ENCODE measurements at places on chromosomes 1 and 21.

DNA sequence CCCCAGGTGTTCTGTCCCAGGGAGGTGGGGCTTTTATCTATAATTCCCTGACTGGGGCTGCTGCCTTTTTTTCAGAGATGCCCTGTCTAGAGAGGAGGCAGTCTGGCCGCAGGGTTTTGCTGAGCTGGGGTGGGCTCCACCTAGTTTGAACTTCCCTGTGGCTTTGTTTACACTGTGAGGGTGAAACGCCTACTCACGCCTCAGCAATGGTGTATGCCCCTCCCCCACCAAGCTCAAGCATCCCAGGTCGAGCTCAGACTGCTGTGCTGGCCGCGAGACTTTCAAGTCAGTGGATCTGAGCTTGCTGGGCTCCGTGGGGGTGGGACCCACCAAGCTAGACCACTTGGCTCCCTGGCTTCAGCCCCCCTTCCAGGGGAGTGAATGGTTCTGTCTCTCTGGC is 124.3 kb downstream of the CENPF start:
- DNase-seq, result no peak

DNA sequence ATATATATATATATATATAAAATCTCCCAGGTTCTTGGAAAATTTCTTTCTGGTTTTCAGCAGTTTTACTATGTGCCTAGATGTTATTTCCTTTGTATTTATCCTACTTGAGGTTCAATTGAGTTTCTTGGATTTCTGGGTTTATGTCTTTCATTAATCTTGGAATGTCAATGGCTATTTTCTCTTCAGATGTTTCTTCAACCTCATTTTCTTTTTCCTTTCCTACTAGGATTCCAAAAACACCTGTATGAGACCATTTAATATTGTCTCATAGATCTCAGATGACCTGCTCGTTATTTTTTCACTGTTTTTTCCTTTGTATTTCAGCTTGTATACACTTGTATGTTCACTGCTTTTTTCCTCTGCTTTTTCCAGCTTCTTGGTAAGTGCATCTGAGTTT is 95.4 kb upstream of the DESI2 start:
- no peak for DNase-seq

GRCh38 chr21:29219165-29219770 is 79.5 kb upstream of the BACH1 start:
- DNase-seq, result no peak

GRCh38 chr21:33314111-33314510 is 10.7 kb upstream of the IFNAR1 start:
- no peak for DNase-seq

DNA sequence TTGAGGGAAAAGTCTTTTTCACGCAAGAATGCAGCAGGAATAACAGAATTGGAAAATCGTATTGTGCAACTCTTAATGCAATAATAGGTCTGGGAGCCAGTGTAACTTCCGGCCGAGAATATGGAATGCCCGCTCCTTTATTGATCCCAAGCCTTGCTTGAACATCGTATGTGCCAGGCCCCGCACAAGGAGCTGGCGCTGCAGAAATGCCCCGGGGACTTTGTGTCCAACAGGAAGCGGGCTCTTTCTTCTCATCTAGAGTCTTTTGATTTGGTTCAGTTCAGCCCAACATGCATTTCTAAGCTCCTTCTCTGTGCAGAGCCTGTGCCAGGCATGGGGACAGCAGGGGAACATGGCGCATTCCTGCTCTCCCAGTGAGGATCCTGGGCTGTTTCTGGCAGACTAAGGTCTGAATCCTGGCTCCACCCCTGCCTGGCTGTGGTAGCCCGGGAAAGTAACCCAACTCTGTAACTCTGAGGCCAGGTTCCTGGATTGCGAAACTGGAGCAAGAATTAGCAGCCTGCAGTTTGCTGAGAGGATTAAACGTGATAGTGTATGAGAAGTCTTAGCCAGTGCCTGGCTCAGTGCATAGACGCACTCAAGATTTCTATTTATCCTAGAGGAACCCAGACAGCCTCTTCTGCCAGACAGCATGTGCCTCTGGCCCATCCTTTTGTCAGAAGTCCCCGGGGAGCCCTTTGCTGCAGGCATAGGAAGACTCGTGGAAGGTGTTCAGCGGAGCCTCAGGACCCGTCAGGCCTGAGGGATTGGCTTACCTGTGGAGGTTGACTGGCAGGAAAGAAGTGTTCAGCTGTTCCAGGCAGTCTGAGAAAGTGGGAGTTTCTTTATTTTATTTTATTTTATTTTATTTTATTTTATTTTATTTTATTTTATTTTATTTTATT is 987 bp upstream of the CDCP2 start:
- DNase-seq, result no peak

- DNase-seq, result no peak
Measured at GRCh38 chr1:71087713-71088112, 6.9 kb upstream of the ZRANB2 start.

- no peak for DNase-seq
Measured at GRCh38 chr1:199574950-199575349, 452.6 kb upstream of the NR5A2 start.

DNA sequence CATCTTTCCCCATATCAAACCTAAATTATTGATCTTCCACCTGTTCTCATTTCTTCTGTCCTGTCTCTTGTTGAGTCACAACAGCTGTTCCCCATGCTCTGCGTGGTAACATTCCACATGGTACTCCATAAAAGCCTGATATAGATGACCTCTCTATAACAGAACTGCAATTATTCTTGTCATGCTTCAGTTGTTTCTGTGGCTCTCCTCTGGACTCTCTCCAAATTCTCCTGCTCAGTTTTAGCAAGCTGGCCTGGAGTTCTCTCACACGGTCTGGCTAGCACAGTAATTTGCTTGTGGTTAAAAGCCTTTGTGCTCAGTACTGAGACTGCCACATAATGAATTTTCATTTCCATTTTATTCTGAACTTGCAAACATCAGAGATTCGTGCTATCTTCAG is 10.6 kb upstream of the LRRC39 start:
- peak; percentile 65 for DNase-seq

- no peak for DNase-seq
Measured at GRCh38 chr1:58983162-58983561, 199.3 kb upstream of the JUN start.
